ENCODE measurements at places on chromosomes 12 and 14.

GRCh38 chr14:58151133-58152013 lies 640 bp downstream of the ARMH4 start:
- no peak for DNase-seq

DNA sequence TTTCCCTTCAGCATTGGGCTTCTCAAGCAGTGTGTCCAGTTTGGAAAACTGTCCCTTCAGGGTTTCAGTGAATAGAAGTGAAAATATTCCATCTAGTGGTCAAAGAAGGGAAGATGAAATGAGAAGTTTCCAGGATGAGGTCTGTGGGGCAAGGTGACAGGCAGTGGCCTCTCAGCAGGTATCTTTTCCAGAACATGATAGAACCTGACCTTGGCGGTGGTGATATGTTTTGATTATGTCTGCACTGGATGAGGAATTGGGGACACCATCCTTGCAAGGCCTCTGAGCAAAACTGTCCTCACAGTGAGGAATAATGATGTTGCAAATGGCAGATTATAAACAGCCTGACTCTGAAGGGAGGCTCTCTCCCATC lies 4.7 kb downstream of the GPX2 start:
- no peak for DNase-seq

- DNase-seq, result no peak
These were observed 184.2 kb upstream of the LHX5 start for GRCh38 chr12:113655919-113656318.

DNA sequence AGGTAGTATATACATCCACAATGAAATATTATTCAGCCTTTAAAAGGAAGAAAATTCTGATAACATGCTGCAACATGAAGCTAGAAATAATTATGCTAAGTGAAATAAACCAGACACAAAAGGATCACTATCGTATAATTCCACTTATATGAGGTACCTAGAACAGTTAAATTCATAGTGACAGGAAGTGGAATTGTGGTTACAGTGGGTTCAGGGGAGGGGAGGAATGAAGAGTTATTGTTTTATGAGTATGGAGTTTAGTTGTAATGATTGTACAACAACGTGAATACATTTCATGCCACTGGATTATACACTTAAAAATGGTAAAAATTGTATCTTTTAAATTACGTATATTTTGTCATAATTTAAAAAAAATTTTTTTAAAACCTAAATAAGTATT lies 21.0 kb downstream of the EEA1 start:
- DNase-seq, result no peak

- DNase-seq, result no peak
These were observed 181.6 kb downstream of the GRIP1 start for GRCh38 chr12:66497008-66497897.

DNA sequence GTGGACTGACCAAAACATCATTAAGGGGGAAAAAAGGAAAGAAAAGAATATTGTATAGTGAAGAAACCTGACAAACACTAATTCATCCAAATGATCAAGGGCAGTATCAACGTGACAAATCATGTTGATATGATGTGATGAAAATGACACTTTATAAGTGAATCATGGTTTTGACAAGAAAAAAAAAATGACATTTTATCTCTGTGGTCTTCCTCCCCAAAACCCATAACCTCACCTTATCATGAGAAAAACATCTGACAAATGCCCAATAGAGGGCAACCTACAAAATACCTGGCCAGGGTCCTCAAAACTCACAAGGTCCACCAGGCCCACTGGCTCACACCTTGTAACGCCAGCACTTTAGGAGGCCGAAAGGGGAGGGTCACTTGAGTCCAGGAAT lies 13.8 kb downstream of the TMED10 start:
- no peak for DNase-seq

DNA sequence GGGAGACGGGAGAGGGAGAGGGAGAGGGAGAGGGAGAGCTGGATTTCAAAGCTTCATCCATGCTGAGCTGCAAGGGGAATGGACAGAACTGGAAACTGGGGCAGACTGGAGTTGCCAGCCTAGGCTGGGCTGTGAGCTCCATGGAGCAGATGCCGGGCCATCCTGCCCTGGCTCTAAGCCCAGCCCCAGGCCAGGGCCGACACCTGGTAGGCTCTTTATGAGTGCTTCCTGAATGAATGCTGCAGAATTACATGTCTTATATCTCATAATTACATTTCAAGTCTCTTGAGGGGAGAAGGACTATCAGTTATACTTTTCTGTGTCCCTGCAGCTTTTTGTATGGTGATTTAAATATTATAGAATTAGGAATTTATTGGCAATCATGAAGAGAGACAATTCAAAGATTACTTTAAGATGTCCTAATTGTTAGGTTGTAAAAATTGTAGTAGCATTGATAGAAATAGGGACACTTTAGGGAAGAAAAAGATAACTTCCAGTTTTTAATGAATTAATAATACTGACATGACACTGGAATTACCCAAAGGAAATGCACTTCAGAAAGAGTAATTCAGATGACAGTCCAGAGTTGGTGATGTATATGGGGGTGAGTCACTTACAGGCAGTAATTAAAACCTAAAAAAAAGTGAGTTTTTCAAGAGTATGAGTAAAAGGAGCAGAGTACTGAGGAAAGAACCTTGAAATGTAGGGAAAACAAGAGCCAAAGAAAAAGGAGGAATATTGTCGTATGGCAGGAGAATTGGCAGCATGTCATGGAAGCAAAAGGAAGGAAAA lies 29.0 kb downstream of the SCYL2 start:
- no peak for DNase-seq

- no peak for DNase-seq
These were observed 110.1 kb downstream of the DNAI7 start for GRCh38 chr12:25084816-25085215.

DNA sequence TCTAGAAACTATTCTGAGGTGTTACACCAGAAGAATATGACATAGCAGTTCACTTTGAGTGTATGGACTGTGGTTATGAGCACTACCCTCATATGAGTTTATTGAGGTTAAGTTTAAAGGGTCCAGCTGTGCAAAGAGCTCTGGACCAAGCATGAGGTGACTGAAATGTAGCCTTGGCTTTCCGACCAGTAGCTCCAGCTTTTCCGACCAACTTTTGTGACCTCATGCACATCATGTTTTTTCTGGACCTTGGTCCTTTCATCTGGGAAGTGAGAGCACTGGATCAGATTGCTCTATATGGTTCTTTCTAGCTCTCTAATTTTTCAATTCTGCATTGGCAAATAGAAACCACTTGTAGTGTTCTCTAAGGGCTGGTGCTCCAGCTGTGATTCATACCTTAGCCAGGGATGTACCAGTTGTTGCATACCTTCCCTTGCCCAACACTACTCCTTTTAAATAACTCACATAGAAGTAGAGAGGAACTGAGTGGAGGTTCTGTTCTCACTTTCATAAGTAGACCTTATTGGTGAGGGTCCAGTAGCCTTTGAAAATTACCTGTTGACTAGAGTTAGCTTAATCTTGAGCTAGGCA lies 16.6 kb downstream of the IGF1 start:
- DNase-seq, result no peak

- no peak for DNase-seq
These were observed 328.6 kb downstream of the PCNX1 start for GRCh38 chr14:71235875-71236274.

DNA sequence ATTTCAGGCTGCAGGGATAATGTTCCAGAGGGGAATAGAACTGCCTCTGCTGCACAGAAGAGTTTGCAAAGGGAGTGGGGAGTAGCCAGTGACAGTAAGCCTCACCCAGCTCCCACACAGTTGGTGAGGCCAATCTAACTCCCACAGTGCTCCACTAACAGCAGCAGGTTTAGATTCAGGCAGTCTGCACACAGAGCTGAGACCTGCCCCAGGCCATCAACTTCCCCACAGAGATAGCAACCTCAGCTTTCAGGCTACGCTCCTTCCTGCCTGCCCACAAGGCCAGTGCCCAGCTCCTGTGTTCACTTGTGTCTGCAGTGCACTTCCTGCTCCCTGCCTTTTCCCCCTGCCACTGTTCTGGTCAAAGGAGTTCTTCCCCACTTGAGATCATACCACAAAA lies 107.5 kb downstream of the TBC1D30 start:
- no peak for DNase-seq

DNA sequence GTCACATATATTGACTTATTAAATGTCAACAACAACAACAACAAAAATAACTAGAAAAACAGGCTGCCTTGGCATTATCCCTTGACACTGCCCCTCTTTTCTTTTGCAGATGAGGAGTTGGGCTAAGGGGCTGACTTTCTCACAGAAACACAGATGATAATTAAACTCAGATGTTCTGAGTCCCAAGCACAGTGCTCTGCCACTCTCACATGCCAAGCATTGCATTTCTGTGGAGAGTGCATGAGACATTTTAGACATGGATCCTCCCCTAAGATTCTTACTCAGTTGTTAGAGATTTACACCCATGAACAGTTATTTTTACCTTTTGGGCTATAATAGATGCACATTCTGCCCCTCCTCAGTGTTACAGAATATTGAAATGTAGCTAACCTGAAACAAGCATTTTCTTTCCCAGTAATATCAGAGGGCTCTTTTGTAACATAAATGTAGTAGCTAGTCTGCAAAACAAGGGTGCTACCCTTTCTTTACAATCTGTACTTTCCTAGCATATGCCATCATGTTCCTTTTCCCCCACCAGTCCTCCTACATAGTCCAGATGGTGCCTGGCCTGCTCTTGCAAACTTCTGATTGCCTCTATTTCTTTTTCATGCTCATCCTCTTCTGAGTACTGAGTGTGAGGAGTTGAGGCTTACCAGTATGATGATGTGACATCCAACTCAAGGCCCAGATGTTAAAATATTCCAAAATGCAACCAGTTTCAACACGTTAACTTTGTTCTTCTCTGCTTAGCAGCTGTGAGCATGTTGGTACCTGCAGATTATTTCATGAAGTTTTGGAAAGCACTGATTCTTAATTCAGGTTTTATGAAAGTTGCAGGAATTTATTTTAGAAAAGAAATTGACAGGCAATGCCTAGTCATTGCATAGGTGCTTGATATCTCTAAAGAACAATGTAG lies 125.0 kb upstream of the ATP2B1 start:
- DNase-seq, result no peak

DNA sequence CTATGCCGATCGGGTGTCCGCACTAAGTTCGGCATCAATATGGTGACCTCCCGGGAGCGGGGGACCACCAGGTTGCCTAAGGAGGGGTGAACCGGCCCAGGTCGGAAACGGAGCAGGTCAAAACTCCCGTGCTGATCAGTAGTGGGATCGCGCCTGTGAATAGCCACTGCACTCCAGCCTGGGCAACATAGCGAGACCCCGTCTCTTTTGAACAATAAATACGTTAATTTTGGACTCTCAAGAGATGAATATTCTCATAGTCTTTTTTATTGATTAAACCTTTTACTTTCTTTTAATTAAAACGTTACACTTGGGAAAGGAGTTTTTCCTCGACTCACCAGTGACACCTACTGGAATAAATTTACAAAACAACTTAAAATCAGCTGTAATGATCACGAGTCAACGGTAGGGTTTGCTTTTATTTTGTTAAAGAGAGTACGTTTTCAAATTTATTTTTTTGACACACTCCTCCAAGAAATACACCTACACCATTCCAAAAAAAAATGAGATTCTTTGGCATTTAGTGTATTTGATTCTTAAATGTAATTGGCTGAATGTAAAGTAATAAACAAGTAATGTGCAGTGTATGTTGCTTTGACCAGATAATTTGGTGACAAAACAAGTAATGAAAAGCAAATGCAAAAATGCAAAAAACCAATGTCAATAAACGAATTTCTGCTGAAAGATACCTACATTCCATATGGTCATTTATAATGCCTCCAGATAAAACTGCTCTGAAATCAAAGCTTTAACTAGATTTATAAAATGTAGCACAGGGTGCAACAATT lies 687 bp upstream of the RPS29 start:
- peak; percentile 74 for DNase-seq

GRCh38 chr14:101184104-101184455 lies 280.6 kb upstream of the RTL1 start:
- no peak for DNase-seq

DNA sequence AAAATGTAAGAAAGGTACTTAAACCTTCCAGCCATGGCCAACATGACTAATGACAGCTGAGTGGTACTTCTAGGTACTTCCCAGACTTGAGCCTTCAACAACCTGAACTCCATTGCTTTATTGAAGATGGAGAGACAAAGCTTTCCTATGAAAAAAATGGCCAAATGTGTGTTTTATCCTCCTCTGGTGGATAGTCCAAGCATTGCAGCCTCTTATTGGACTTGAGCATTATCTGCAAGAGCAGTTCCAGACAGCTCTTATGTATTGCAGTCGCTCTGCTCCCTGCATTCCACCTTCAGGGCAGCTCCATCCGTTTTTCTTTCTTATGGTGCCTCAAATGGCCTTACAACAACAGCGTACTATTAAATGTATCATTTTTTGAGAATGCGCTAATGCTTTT lies 588.2 kb downstream of the NRXN3 start:
- peak; percentile 25 for DNase-seq

- DNase-seq, result no peak
These were observed 298.5 kb downstream of the ERC1 start for GRCh38 chr12:1289371-1290155.

DNA sequence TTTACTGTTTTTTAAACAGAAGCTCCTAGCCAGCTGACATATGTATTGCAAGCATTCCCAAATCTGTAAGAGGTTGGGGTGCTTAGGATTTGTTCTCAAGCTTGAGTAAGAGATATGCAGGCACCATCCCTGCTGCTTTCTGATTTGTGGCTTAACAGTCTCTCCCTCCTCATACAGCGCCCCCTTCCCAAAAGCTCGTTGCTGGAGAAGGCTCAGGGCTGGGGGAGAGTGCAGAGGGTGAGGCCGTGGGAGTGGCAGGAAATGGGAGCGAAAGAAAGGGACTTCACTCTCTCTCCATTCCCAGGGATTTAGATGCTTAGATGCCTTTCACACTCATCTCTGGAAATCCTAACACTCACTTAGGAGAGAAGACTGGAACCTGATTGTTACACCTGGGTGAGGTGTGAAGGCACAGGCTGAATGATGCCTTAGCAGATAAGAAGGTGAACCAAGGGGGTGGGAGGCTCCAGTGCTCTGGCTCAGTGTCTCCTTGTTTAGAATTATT lies 172.0 kb downstream of the C12orf75 start:
- DNase-seq, result no peak
